ENCODE measurements at places on chromosomes 1 and 21.

GRCh38 chr1:35854989-35855700, 27.9 kb upstream of the AGO1 start:
- DNase-seq, result no peak

- DNase-seq, result no peak
Observed at GRCh38 chr21:31536138-31536537, 123.4 kb upstream of the SOD1 start.

DNA sequence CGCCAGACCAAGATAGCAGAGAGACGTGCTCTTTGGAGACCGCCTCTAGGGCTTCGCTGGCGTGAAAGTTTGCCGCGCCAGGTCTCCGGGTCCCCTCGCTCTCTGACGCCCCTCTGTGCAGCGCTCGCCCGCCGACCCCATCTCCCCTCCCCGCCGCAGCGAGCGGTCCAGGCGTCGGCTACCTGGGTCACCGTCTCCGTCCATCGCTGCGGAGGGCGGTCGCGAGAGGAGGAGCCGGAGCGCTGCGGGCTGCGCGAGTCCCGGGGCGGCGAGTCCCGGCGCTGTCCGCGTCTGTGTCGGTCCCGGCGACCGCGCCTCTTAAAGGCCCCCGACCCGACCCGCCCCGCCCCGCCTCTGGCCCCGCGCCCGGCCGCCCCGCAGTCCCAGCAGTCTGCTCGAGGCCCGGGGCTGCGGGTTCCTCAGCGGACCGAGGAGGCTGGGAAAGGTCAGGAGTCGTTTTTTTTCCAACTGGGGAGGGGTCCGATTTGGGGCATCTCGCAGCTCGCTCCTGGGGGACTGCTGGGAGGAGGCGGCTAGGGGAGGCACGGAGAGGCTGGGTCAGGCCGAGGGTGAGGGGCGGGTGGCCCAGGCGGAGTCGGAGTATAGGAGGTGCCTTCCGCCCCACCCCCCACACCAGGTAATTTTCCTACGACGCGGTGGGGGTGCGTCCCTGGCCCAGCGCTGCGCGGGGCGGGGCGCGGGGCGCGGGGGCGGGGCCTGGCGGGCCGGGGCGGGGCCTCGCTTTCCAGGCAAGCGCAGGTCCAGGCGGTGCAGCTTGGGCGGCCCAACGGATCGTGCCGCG, at the start of the genes FBXO2 and FBXO44:
Gene FBXO2 (minus strand): TSS at position 293 of the 802 bp plus-strand sequence. CDS start 89 bp downstream, at position 204.
Gene FBXO44 (plus strand): TSS at position 741 of the 802 bp plus-strand sequence. CDS start 959 bp downstream, outside the sequence.
- peak; percentile 54 for DNase-seq

GRCh38 chr1:113870778-113871177, 734 bp downstream of the PTPN22 start:
- no peak for DNase-seq

- no peak for DNase-seq
Observed at GRCh38 chr1:164611754-164612642, 53.0 kb downstream of the PBX1 start.

GRCh38 chr1:1832820-1833219, 54.5 kb upstream of the NADK start:
- DNase-seq, result no peak

- DNase-seq, result no peak
Observed at GRCh38 chr1:66575739-66576138, 41.8 kb downstream of the SGIP1 start.

- DNase-seq, result no peak
Observed at GRCh38 chr21:42153046-42153686, 65.8 kb upstream of the ABCG1 start.

GRCh38 chr1:81499487-81499886, 301.2 kb upstream of the ADGRL2 start:
- DNase-seq, result no peak

DNA sequence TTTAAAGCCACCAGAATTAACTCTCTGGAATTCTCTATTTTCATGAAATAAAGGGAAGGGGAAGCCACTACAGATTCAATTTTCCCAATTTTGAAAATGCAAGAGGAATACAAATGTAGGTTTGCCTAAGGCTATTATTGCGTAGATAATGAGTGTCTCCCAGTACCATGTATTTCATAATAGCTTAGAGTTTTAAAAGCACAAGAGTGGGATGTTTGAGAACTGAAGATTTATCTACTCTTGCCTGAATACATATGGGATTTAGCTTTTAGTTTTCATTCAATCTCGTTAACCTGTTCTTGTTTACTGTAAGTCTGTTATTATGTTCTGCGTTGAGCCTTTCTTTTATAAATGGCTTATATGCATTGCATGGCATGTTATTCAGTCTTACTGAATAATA, 795.1 kb downstream of the BRINP3 start:
- no peak for DNase-seq

DNA sequence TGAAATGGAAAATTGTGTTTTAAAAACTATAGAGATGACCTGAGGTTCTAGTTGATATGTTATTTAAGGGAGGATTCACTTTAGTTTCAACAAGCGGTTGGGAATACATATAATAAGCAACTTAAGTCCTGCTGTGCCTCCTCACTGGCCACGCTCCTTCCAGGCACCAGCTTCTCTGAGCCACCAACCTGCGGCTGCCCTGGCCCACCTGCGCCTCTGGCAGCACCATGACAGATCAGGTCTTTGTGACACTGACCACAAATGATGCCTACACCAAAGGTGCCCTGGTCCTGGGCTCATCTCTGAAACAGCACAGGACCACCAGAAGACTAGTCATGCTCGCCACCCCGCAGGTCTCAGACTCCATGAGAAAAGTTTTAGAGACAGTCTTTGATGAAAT, 7.0 kb upstream of the USP24 start:
- DNase-seq, result no peak

- no peak for DNase-seq
Observed at GRCh38 chr1:164561007-164561406, 2.0 kb downstream of the PBX1 start.

GRCh38 chr1:163361123-163361934, 39.6 kb downstream of the NUF2 start:
- no peak for DNase-seq

GRCh38 chr1:87240661-87241285, 87.9 kb upstream of the LMO4 start:
- DNase-seq, result no peak

- no peak for DNase-seq
Observed at GRCh38 chr1:101995984-101996745, 561 bp downstream of the OLFM3 start.

GRCh38 chr1:11324567-11325165, 51.7 kb downstream of the UBIAD1 start:
- DNase-seq, result no peak

GRCh38 chr1:158002022-158002630, 8.7 kb downstream of the KIRREL1 start:
- no peak for DNase-seq

GRCh38 chr1:31798433-31799195, 17.2 kb downstream of the SPOCD1 start:
- peak; percentile 34 for DNase-seq

- DNase-seq, result no peak
Observed at GRCh38 chr1:18020021-18020817, 87.4 kb upstream of the IGSF21 start.

- DNase-seq, result no peak
Observed at GRCh38 chr1:237709355-237709754, 181.4 kb downstream of the ZP4 start.

GRCh38 chr1:49424782-49425181, 599.0 kb downstream of the AGBL4 start:
- DNase-seq, result no peak

- no peak for DNase-seq
Observed at GRCh38 chr1:85462931-85463649, 1.9 kb downstream of the DDAH1 start.

- DNase-seq, result no peak
Observed at GRCh38 chr1:66253330-66253921, 280.5 kb upstream of the SGIP1 start.
